ENCODE measurements at places on chromosomes 3 and 15.

- H3K27me3 ChIP-seq, result no peaks in the 10 kb centered on the region
- no peak overlapping the region for H3K27ac ChIP-seq
- H3K4me3 ChIP-seq, result no peak overlapping the region
- DNase-seq, result no peak
- H3K4me1 ChIP-seq, result no peaks in the 10 kb centered on the region
- H3K36me3 ChIP-seq, result no peaks in the 10 kb centered on the region
Measured at GRCh38 chr3:89252860-89253259, 145.4 kb downstream of the EPHA3 start.

- DNase-seq, result no peak
- H3K27ac ChIP-seq, result no peak overlapping the region
- H3K36me3 ChIP-seq, result no peaks in the 10 kb centered on the region
- H3K27me3 ChIP-seq, result no peaks in the 10 kb centered on the region
Measured at GRCh38 chr3:159821736-159822135, 166.9 kb upstream of the IL12A start.

- no peaks in the 10 kb centered on the region for H3K36me3 ChIP-seq
- H3K4me3 ChIP-seq, result no peak overlapping the region
- peak overlapping the region; percentile 33 for H3K27ac ChIP-seq
Measured at GRCh38 chr3:183381179-183381578, 47.2 kb downstream of the MCF2L2 start.

DNA sequence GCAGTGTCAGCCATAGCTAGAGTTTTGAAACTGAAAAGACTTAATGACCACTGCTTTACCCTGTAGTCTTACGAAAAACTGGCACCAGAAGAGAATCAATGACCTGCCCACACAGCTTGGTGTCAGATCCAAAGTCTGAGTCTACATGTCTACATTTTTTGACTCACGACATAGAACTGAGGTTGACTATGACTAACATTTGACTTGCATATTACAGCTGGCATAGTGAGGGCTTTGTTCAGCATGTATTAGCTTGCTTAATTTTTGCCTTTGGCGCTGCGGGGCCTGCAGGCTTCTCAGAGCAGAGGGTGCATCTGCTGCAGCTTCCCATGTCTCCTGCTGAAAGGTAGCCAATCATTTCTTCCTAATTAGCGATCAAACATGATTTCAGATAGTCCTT, 167.0 kb downstream of the EBLN2 start:
- no peaks in the 10 kb centered on the region for H3K36me3 ChIP-seq
- no peak overlapping the region for H3K27ac ChIP-seq
- H3K27me3 ChIP-seq, result no peaks in the 10 kb centered on the region
- no peak overlapping the region for H3K4me3 ChIP-seq

GRCh38 chr3:193987186-193987585, 148.8 kb upstream of the HES1 start:
- H3K36me3 ChIP-seq, result no peaks in the 10 kb centered on the region
- no peak overlapping the region for H3K4me3 ChIP-seq
- peak; percentile 66 for DNase-seq
- no peak overlapping the region for H3K27ac ChIP-seq

- H3K27me3 ChIP-seq, result no peaks in the 10 kb centered on the region
- no peak overlapping the region for H3K4me3 ChIP-seq
- H3K4me1 ChIP-seq, result peaks cover 99% of the 10 kb centered on the region
- H3K36me3 ChIP-seq, result no peaks in the 10 kb centered on the region
- DNase-seq, result no peak
Measured at GRCh38 chr3:129595544-129596193, 10.8 kb downstream of the PLXND1 start.

GRCh38 chr3:7978087-7978422, 523.6 kb upstream of the LMCD1 start:
- no peak for DNase-seq
- no peaks in the 10 kb centered on the region for H3K4me1 ChIP-seq
- H3K27me3 ChIP-seq, result no peaks in the 10 kb centered on the region
- H3K36me3 ChIP-seq, result no peaks in the 10 kb centered on the region
- no peak overlapping the region for H3K4me3 ChIP-seq

- H3K27ac ChIP-seq, result peak overlapping the region; percentile 77
- H3K27me3 ChIP-seq, result peaks cover 55% of the 10 kb centered on the region
- no peaks in the 10 kb centered on the region for H3K36me3 ChIP-seq
- H3K4me1 ChIP-seq, result no peaks in the 10 kb centered on the region
Measured at GRCh38 chr3:169666376-169667165, 3.1 kb upstream of the MECOM start.
